Stomach (tissue), 19 donors: ENCODE measurements at places on chromosomes 16 and 17.

DNA sequence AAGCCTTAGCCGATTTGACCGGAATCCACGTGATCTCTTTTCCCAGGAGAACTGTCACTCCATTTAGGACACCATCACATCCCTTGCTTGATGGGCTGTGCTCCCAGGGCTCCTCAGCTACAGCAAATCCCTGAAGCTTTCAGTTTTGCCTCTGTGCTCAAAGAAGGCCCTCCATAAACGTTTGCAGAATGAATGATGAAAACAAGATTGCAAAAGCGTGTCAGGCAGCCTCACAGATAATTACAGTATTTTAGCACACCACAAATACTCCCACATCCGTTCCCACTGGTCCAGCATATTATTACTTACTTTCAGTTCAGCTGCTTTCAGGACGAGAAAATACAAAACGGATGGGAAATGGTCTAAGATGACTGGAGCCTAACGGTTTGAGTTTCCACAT, 84.6 kb downstream of the USP31 start:
- DNase-seq = no peak

GRCh38 chr16:19242186-19242585, 43.3 kb upstream of the CLEC19A start:
- no peak for DNase-seq

GRCh38 chr17:70115126-70115525, 40.1 kb downstream of the KCNJ16 start:
- DNase-seq = no peak

DNA sequence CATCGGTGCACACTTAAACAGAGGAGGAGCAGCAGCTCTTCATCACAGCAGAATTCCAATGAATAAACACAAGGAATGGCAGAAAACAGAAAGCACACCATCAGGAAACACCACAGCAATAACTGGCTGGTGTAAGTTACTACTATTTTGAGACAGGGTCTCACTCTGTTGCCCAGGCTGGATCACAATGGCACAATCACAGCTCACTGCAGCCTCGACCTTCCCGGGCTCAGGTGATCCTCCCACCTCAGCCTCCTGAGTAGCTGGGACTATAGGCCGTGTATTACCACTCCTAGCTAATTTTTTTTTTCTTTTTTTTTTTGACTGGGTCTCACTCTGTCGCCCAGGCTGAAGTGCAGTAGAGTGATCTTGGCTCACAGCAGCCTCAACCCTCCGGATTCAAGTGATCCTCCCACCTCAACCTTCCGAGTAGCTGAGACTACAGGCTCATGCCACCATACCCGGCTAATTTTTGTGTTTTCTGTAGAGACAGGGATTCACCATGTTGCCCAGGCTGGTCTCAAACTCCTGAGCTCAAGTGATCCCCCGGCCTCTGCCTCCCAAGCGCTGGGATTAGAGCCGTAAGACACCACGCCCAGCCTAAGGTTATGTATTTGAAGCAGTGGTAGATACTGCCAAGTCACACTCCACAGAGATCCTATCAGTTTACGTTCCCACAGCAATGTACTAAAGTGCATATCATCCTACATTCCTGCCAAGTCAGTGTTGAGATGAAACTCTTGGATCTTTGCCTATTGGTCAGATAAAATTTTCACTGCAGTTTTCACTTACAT, 20.7 kb downstream of the TRAP1 start:
- DNase-seq = peak; percentile 34

GRCh38 chr17:17149520-17150447, 56.3 kb downstream of the PLD6 start:
- no peak for DNase-seq

DNA sequence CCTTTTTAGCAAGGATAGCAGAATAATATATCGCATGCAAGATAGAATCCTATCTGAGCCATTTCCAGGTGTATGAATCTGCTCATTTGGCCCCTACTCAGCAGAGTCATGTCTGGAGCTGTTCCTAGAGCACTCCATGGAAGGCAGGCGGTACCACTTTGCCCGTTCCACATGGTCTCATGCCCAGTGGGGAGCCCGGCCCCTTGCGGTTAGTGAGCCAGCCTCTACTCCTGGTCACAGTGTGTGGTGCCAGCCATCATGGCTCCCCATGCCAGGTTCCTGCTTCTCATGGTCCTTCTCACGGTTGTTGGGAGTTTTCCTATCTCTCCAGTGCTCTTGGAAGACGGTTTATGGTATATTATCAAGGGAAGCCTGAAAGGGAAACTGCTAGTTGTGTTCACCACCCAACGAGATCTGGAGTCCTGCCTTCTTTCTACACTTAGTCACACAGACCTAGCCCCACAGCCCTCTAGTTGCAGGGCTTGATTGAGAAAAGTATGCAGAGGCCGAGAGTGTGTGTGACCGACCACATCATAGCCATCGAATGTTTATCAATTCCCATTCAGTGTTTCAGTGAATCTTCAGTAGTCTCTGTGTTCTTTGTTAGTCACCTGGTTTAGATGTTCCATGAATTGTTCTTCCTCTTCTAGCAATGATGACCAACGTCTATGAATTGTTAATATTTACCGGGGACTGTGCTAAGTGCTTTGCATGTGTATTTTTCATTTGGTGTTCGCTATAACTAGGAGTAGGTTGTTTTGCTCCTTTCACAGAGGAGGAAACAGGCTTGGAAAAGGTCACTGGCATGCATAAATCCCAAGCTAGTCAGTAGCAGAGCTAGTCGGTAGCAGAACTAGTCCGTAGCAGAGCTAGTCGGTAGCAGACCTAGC, 9.6 kb downstream of the JPT2 start:
- DNase-seq = no peak

- DNase-seq = no peak
These were observed 121.6 kb upstream of the ANKFN1 start for GRCh38 chr17:56031636-56032035.

GRCh38 chr17:41475421-41475820, 5.5 kb downstream of the KRT35 start:
- DNase-seq = no peak
